ENCODE measurements at places on chromosomes 5 and 9.
A peak's percentile ranks its signal among the peaks of the same experiment; 100 is the strongest.

GRCh38 chr5:152178350-152178699 is 226.8 kb downstream of the NMUR2 start:
- DNase-seq = no peak

DNA sequence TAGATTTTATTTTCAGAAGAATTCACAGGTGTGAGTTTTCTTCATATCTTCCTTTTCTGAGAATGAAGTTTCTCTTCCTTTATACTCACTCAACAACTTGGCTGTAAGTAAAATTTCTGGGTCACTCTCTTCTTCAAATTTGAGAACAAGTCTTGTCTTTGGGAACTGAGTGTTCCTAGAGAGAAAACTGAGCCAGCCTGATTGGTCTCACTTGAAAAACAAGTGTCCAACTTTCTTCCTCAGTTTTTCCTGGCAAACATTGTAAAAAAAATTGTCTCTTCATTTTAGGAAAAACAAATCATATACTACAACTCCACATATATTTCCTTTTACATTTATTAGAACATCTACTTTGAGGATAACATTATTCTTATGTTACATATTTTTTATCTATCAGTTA is 156.1 kb upstream of the GHR start:
- DNase-seq = no peak

DNA sequence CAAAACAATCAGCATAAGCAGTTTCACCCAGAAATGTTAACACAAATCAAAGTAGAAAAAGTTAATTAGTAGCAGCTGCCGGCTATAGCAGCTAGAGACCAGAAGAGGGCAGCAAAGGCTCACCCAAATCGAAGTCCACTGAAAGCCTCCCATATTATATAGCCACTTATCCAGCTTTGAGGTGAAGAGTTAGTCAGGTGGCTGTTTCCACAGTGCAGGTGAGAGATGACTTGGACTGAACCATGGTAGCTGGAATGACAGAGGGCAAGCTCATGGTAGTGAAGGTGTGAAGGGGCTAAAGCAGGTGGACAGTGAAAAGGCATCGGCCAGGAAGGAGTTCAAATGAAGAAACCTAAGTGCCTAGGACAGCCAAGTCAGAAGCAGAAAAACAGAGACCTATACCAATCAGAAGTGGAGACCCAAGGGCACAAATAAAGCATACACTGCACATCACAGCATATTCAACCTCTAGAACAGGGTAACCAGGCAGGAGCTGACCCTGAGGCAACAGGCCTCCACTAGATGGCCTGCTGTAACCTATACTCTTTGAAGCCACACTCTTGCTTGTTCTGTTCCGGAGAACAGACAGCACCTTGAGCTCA is 7.2 kb upstream of the RNF38 start:
- peak; percentile 74 for DNase-seq

DNA sequence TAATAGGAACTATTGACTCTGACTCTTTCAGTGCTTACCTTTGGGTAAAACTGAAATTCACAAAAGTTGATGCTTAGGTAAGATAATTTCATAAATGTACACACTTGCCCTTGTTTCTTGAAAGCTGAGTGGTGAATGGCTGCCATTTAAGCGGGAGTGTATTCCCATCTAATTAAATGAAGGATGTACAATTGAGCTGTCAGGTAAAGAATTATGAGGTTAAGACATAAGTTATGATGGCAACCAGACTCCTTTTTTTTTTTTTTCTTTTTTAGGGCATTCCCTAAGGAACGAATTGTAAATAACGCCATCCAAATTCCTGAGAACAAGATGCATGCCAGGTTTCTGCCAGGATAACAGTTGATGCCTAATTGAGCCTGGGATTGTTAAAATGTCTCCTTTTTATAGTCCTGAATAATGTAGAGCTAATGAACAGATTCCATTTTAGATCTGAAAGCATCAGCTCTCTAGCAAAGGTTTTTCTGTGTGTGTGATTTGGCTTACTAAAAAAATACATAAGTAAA is 199.7 kb downstream of the ISL1 start:
- no peak for DNase-seq

DNA sequence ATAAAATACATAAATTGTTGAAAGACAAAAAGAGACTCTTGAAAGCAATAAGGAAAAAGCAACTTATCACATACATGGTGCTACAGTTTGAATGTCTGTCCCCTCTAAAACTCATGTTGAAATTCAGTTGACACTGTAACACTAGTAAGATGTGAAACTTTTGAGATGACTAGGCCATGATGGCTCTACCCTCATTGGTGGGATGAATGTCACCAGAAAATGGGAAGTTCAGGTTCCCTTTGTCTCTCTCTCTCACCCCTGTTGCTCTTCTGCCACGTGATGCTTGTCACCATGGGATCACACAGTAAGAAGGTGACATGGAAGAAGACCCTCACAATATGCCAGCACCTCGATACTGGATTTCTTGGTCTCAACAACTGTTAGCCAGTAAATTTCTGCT is 50.3 kb upstream of the SPTLC1 start:
- DNase-seq = no peak

- DNase-seq = peak; percentile 11
Observed at GRCh38 chr5:43396762-43397304, 15.4 kb downstream of the CCL28 start.

DNA sequence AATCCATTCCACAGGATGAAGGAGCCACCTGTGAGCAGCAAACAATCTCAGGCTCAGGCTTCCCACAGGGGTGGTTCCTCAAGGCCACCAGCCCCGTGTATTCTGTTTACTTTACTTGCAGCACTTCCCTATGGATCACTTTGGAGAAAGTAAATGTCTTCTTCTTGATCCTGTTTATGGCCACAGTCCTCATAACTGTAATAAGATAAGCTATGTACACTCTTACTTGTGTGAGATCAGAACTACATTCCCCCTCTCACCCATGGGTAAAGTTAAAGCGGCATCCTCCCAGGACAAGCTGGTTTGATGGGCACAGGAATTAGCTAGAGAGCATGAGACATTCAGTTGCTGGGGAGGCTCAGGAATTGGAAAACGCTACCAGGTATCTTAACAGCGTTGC is 86.1 kb downstream of the TMEM215 start:
- DNase-seq = no peak

DNA sequence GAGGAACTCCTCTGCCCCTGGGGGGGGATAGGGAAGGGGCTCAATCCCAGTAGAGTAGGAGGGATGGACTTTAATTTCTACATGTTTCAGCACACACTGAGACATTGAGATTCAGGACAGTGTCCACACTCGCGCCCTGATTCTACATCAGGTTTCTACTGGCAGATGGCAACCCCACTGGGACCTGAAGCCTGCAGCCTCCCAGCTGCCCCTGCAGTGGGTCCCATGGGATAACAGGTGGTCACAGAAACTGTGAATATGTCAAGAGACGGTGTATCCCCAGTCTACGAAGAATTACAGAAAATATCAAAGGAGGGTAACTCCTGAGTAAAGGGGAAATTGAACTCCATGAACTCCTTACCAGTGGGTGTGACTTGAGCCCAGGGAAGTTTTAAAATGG is 2.4 kb upstream of the TERT start:
- DNase-seq = no peak

- DNase-seq = no peak
Observed at GRCh38 chr9:126508171-126508591, 105.5 kb upstream of the LMX1B start.
